ENCODE measurements at places on chromosomes 16 and 17.
A peak's percentile ranks its signal among the peaks of the same experiment; 100 is the strongest.

DNA sequence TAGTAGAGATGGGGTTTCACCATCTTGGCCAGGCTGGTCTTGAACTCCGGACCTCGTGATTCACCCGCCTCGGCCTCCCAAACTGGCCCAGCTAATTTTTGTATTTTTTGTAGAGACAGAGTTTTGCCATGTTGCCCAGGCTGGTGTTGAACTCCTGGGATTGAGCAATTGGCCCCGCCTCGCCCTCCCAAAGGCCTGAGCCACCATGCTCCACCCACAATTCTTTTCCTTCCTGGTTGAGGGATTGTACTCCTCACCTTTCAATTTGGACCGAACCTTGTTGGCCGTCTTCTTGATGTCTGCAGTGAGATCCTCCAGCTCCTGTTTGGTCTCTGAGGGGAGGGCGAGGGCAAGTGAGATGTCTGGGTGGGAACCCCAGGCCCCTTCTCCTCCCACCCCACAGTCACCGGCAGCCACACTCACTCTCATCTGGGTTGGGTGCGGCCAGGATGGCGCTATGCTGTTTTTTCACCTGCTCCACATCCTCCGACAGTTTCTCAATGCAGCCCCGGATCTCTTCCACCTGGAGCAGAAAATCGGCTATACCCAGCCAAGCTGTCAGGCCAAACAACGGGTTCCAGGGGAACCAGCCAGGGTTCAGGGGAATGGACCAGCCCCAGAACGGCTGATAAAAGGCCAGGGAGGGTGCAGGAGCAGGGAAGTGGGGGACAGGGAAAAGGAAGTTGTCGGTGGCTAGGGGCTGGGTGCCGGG, 9.6 kb downstream of the STX1B start:
- no peak for DNase-seq

- DNase-seq, result peak; percentile 34
Observed at GRCh38 chr17:8629371-8630226, 926 bp downstream of the MYH10 start.

- DNase-seq, result no peak
Observed at GRCh38 chr17:55215711-55216110, 49.0 kb upstream of the HLF start.

DNA sequence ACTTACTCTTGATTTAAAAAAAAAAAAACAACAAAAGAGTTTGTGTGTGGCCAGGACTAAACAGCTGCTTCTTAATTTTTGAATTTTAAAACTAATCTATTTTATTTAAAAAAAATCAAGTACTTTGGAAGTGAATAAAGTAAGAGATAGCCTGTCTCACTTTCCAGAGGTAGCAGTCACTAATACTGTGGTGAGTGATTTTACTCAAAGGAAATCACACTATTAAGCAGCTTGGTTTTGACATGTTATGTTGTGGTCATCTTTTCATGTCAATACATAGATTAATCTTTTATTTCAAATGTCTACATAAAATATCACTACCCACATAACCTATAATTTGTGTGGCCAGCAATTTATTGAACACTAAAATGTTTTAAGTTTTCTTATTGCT, 102.2 kb upstream of the HLF start:
- no peak for DNase-seq

- DNase-seq, result no peak
Observed at GRCh38 chr17:2378905-2379304, 22.0 kb downstream of the MNT start.

- peak; percentile 3 for DNase-seq
Observed at GRCh38 chr16:1194665-1195392, 30.2 kb downstream of the TPSG1 start.

GRCh38 chr16:68999114-68999513, 106.3 kb upstream of the HAS3 start:
- no peak for DNase-seq

DNA sequence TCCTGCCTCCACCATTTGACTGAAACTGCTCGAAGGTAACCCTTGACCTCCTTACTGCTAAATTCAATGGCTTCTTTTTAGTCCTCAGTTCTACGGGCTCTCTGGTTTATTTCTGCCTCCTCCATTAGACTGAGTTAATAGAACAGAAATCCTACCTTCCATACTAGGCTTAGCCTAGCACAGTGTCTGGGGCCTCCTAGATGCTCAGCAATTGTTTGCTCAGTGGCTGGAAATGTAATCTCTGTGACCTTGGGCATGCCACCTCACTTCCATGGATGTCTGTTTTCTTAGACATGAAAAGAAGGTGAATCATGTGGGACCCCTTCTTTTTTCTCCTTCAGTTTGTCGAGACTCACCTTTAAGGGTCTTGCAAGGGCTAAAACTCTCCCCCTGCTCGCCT, 19.7 kb downstream of the NXPH3 start:
- DNase-seq, result no peak

GRCh38 chr17:3448059-3448665, 14.5 kb upstream of the OR1E2 start:
- DNase-seq, result no peak

DNA sequence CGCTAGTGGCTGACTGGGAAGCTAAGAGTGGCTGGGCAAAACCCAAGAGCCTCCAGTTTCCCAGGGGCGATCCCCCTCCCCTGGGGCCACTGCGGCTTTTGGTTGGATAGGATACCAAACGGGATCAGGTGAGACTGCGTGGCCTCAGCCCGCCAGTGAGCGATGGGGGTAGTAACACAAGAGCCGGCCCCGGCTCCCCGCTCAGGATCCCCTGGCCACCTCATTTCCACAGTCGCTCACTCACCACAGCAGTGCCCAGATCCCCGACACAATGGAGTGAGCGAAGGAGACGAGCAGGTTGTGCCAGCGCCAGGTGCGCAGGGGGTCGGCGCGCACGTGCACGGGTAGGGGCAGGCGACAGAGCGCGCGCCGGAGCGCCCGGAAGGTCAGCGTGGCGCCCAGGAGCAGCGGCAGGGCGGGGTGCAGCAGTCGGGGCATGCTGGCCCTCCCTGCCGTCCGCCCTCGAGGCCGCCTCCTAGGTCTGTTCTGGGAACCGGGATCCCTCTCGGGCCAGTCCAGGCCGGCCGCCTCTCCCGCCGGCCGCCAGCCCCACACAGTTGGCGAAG, 290 bp downstream of the TLCD1 start:
- DNase-seq, result no peak

DNA sequence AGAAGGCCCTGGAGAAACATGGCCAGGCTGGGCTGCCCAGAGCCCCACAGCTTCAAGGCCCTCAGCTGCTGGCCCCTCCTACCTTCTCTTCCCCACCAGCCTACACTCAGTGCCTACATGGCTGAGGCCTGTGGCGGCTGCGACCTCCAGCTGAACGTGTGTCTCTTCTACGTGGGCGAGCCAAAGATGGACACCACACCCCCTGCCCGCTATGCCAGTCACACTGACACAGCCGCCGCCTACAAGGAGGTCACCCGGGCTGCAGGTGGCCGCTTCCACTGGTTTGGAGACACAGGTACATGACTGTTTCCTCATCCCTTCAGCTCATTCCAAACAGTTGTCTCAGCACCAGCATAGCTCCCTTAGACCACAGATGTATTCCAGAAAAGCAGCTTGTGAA, 29.5 kb upstream of the SDR42E2 start:
- no peak for DNase-seq

DNA sequence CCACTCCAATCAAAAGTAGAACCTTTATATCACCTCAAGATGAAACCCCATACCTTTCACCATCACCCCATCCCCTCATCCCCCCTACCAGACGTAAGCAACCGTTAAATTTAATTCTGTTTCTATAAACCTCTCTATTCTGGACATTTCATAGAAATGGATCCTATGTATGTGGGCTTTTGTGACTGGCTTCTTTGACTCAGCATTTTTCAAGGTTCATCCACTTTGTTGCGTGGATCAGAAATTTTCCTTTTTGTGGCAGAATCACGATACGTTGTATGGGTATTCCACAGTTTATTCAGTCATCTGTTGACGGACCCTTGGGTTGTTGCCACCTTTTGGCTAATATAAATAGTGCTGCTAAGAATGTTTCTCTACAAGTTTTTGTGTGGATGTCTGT, 8.6 kb downstream of the PLCG2 start:
- DNase-seq, result no peak

DNA sequence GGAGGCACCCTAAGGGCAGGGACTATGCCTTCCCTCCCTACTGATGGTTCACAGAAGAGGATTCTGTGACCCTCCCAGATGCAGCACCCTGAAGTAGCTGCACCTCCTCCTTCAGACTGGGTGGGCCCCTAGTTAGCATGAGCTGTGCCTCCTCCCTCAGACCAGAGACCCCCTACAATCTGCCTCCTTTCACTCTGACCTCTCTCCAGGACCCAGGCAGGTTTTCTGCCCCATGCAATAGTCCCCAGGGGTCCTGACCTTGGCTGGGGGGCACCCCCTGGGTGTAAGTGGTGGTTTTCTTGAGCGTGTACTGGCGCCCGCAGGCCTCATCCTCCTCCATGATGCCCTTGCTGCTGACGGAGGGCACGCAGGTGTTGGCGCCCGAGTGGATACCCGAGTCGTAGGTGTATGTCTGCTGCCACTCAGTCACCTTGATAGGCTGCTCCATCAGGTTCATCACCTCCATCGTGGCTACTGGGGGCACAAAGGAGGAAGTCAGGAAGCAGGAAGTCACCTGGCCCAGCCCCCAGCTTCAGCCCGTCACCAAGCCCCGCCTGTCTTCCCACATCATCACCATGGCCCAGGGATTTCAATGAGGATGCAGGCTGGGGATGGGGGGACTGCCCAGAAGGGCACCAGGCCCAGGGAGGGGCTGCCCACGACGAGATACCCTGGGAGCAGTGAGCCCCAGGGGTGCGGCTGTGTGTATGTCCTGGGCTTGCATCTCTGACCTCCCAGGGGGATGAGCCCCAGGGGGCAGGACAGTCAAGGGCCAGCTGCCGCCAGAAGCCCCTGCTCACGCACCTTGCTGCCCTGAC, 14.9 kb downstream of the JUP start:
- no peak for DNase-seq

DNA sequence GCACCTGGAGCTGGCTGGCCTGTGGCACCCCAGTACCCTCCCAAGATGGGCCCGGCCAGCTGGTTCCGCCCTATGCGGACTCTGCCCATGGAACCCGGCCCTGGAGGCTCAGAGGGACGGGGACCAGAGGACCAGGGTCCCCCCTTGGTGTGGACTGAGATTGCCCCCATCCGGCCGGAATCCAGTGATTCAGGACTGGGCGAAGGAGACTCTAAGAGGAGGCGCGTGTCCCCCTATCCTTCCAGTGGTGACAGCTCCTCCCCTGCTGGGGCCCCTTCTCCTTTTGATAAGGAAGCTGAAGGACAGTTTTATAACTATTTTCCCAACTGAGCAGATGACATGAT, 12.0 kb downstream of the TBX21 start:
- DNase-seq, result no peak

- no peak for DNase-seq
Observed at GRCh38 chr17:68612209-68612922, 11.2 kb upstream of the FAM20A start.

GRCh38 chr16:29983420-29984136, 9.9 kb downstream of the TAOK2 start:
- no peak for DNase-seq

Data from substantia nigra (tissue), 51 donors.